Adrenal gland (tissue), 19 donors: ENCODE measurements at places on chromosomes 2 and 18. TPM values are rescaled to one million over a fixed set of nuclear protein-coding genes. Genes with fewer than 3 reads are reported as not detected.

- DNase-seq: no peak
These were observed 7.3 kb downstream of the IL1A start for GRCh38 chr2:112777036-112777435.

DNA sequence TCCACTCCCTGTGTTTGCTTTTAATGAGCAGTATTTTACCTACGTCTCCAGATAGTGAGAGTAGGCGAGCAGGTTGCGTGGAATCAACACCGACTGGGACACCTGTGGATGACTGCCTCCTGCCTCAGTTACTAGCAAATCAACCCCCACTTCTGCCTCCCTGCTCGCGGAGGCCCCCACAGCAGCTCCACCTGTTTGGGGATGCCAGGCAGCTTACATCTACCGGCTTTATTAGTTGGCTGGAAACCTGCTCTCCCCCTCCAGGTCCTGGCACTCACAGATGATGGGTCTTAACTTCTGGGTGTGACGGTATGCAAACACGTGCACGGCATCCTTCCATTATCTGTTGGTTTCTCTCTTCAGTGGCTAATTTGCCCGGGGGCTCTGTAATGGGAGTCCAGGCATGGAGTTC is 164.4 kb upstream of the SESTD1 start:
- no peak for DNase-seq

GRCh38 chr2:212968284-212969081 is 182.9 kb downstream of the IKZF2 start:
- no peak for DNase-seq

DNA sequence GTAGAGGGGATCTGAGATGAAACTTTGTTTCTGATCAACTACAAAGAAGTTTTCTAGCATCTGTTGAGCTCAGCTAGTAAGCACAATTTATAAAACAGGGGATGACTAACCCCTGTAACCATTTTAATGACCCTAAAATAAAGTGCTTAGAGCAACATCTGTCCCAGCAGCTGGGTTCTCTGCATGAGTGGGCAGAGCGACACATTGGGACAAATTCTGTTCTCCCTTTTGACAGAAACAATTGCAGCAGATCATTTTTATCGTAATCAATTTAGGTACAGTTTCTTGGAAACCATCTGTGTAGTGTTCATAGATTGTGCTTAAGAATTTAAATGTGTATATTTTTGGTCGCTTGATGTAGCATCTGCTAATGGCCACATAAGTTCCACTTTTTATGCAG is 678.0 kb downstream of the RNF144A start:
- DNase-seq: no peak

GRCh38 chr2:174635776-174636404 is 38.3 kb upstream of the WIPF1 start:
- no peak for DNase-seq

GRCh38 chr2:227460070-227460485 is 11.9 kb upstream of the AGFG1 start:
- DNase-seq: peak; percentile 81

GRCh38 chr2:205748639-205749038 is 66.3 kb downstream of the NRP2 start:
- DNase-seq: no peak

DSG4 gene
- total RNA-seq: not detected

NMUR1 gene
- 0.60 TPM for total RNA-seq

MAPK4 gene
- total RNA-seq: 29.0 TPM

RNF125 gene
- 1.4 TPM for total RNA-seq

OSR1 gene
- 0.61 TPM for total RNA-seq
